ENCODE measurements at places on chromosomes 7 and 10.

DNA sequence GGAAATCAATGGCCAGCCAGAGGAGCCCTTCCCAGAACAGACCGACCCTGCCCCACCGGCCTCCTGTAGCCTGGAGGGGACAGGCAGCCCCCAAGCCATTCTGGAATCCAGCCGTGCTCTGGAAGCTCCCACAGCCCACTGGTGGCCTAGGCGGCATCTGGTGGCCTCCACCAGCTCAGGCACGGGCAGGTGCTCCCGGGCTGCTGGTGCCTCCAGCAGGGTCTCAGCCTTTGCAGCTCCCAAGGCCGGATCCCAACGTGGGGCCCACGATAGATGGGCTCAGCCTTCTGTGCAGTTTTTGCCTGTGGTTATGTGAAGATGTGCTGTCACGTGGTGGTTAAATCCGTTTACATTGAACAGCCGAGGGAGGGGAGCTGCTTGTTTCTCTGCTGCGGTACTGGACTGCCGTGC lies 44.4 kb downstream of the JAKMIP3 start:
- H3K4me1 ChIP-seq, result peaks cover 7% of the 10 kb centered on the region
- peak; percentile 36 for DNase-seq
- no peaks in the 10 kb centered on the region for H3K27me3 ChIP-seq
- no peak overlapping the region for H3K27ac ChIP-seq

- no peaks in the 10 kb centered on the region for H3K36me3 ChIP-seq
- no peak overlapping the region for H3K27ac ChIP-seq
- no peaks in the 10 kb centered on the region for H3K4me1 ChIP-seq
- DNase-seq, result no peak
- H3K27me3 ChIP-seq, result no peaks in the 10 kb centered on the region
- no peak overlapping the region for H3K4me3 ChIP-seq
These were observed 30.3 kb upstream of the GPAM start for GRCh38 chr10:112213836-112214235.

- no peak for DNase-seq
- H3K4me3 ChIP-seq, result no peak overlapping the region
- H3K4me1 ChIP-seq, result no peaks in the 10 kb centered on the region
These were observed 293.7 kb downstream of the FZD1 start for GRCh38 chr7:91557789-91558404.

DNA sequence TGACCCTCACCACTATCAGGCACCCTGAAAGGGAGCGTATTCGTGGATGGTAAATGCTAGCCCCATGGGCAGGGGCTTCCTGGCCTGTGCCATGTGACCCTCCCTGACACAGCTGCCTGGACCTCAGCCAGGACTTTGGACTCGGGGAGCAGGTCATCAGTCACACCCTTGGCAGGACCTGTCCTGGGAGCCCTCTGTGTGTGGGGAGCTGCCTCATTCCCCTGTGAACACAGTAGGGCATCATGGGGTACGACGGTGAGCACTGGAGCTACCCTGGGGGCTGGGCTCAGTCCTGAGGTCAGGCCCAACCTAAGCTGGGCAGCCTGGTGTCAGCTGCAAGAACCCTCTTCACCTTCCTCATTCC lies 129.3 kb upstream of the FAM20C start:
- no peak overlapping the region for H3K4me3 ChIP-seq
- DNase-seq, result no peak
- no peaks in the 10 kb centered on the region for H3K36me3 ChIP-seq
- H3K4me1 ChIP-seq, result no peaks in the 10 kb centered on the region
- no peak overlapping the region for H3K27ac ChIP-seq
- no peaks in the 10 kb centered on the region for H3K27me3 ChIP-seq

- H3K4me3 ChIP-seq, result no peak overlapping the region
- H3K4me1 ChIP-seq, result no peaks in the 10 kb centered on the region
- DNase-seq, result no peak
- no peaks in the 10 kb centered on the region for H3K36me3 ChIP-seq
- H3K27ac ChIP-seq, result no peak overlapping the region
These were observed 77.4 kb downstream of the PPP1R17 start for GRCh38 chr7:31764462-31764861.
